ENCODE measurements at places on chromosomes 4 and X.

DNA sequence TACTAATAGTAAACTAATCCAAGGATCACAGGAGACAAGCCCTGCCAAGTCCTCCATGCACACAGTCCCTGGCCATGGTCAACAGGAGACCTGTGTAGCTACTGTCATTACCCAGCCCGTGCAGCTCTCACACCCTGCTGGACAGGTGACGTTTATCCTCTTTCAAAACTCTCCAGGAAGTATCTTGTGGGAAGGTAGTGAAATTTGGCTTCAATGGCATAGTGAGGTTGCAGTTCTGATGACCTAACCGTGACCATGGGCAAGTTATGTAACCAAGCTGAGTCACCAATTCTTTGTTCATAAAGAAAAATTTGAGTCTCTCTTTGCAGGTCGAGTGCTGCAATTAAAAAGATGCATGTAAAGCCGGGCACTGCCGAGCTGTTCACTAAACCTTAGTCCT lies 11.3 kb upstream of the SLC2A9 start:
- DNase-seq, result peak; percentile 68

- DNase-seq, result peak; percentile 66
Measured at GRCh38 chr4:147981305-147981704, 249.4 kb downstream of the ARHGAP10 start.

DNA sequence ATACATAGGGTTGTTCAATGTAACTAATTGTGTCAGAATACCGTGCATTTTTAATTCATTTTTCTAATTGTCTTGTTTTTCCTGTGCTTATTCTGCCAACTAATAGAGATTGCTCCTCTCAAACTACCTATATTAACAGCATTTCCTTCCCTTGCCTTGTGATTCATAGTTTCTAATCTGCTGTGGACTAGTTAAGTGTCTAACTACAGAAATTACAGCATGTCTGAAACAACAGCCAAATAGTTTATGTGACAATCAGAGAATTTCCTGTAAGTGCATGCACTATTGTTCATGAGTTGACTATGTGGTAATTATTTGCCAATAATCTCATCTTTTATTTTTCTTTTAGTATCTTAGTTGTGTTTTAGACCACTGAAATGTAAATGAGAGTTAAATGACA lies 4.1 kb upstream of the SEC24B start:
- peak; percentile 31 for DNase-seq

- DNase-seq, result peak; percentile 8
Measured at GRCh38 chrX:85004255-85004654, 578 bp downstream of the APOOL start.

GRCh38 chrX:153875391-153876111 lies 10.4 kb downstream of the L1CAM start:
- peak; percentile 20 for DNase-seq

DNA sequence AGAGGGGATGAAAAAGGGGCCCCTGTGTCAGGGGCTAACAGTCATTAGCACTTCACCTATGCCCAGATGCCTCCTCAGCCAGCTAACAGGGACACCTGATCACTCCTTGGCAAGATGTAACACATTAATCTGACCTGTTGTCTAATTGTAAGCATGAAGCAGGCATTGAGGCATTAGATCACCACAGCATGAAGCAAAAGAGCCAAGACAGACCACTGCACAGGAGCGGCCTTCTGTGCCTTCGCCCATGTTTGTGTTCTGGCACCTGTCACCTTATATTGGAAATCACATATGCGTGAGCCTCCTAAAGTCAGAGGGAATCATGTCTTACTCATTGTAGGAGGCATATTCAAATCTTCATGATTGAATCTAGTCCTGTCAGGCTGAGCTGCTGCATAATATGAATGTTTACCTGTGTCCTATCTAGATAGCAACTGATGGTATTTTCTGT lies 48.4 kb downstream of the PTTG2 start:
- DNase-seq, result no peak

GRCh38 chr4:47068986-47069385 lies 37.6 kb downstream of the GABRB1 start:
- peak; percentile 4 for DNase-seq

- DNase-seq, result no peak
Measured at GRCh38 chr4:98619180-98619579, 39.2 kb downstream of the TSPAN5 start.

- DNase-seq, result no peak
Measured at GRCh38 chr4:186105647-186106321, 1.3 kb downstream of the FAM149A start.

GRCh38 chrX:113548308-113549015 lies 707.8 kb upstream of the AMOT start:
- DNase-seq, result no peak

GRCh38 chr4:189299706-189300105 lies 641.0 kb upstream of the FRG1 start:
- DNase-seq, result no peak

GRCh38 chr4:84498203-84498934 lies 723 bp downstream of the NKX6-1 start:
- peak; percentile 20 for DNase-seq

- no peak for DNase-seq
Measured at GRCh38 chr4:112897543-112897942, 151.9 kb upstream of the ANK2 start.

DNA sequence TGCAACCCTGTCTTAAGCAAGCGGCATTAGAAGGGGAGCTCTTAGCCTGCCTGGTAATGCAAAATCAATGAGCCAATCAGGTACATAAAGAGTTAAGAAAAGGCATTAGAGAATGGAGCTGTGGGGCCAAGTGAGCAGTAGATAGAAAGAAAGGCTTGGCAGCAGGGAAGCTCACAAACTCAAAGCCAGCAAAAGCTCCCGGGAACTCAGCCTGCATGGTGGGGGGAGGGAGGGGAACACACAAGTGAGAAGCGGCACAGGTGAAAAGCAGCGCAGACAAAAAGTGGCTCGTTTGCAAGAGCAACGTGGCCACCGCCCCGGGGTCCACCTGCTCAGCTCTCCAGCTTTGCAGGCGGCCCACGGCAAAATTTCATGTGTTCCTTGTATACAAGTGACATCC lies 818.5 kb downstream of the FAM133A start:
- no peak for DNase-seq

- DNase-seq, result no peak
Measured at GRCh38 chr4:134518574-134519217, 317.1 kb upstream of the PABPC4L start.
